ENCODE measurements at places on chromosomes 12 and 14.
A peak's percentile ranks its signal among the peaks of the same experiment; 100 is the strongest.

GRCh38 chr14:19771895-19772430, 1.3 kb upstream of the OR4M1 start:
- no peak for DNase-seq

GRCh38 chr12:122371475-122372045, 50.9 kb downstream of the CLIP1 start:
- no peak for DNase-seq

DNA sequence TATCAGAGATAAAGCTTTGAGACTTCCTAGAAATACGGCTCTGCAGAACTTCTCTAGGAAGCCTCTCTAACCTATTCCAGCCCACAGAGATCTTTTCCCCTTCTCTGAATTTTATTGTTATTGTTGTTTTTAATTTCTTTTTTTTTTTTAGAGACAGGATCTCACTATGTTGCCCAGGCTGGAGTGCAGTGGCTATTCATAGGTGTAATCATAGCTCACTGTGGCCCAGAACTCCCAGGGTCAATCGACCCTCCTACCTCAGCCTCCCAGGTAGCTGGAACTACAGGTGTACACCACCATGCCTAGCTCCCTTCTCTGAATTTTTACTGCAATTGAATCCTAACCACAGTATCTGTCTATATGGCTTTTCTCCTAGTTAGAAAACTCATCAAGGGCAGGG, 19.6 kb downstream of the SLC7A8 start:
- no peak for DNase-seq

DNA sequence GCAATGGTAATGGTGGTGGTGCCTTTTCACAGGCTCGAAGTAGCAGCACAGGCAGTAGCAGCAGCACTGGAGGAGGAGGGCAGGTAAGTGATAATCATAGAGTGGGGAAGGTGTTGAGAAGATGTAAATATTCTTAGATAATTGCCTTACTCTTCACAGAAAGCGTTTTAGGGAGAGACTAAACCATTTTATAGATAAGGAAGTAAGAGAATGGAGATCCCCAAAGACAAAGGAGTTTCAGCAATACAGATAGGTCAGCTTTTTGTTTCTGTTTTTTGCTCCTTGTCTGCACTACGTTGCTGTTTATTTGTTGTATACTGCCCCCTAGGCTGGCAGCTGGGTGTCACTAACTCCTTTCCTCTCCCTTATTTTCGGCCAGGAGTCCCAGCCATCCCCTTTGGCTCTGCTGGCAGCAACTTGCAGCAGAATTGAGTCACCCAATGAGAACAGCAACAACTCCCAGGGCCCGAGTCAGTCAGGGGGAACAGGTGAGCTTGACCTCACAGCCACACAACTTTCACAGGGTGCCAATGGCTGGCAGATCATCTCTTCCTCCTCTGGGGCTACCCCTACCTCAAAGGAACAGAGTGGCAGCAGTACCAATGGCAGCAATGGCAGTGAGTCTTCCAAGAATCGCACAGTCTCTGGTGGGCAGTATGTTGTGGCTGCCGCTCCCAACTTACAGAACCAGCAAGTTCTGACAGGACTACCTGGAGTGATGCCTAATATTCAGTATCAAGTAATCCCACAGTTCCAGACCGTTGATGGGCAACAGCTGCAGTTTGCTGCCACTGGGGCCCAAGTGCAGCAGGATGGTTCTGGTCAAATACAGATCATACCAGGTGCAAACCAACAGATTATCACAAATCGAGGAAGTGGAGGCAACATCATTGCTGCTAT, 2.0 kb downstream of the SP1 start:
- peak; percentile 77 for DNase-seq

DNA sequence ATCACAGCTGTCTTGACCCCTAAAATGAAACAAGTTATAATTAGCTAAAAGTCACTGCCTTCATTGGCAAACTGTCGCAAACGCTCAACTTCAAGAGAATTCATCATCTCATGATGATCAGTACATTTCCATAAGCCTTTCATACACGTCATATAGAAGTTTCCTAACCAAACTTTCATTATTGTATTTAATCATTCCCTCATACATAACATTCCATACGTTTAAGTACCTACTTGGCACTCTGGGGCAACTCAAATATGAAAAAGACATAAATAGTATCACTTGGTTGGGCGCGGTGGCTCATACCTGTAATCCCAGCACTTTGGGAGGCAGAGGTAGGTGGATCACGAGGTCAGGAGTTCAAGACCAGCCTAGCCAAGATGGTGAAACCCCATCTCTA, 12.4 kb upstream of the PPP2R5E start:
- no peak for DNase-seq

DNA sequence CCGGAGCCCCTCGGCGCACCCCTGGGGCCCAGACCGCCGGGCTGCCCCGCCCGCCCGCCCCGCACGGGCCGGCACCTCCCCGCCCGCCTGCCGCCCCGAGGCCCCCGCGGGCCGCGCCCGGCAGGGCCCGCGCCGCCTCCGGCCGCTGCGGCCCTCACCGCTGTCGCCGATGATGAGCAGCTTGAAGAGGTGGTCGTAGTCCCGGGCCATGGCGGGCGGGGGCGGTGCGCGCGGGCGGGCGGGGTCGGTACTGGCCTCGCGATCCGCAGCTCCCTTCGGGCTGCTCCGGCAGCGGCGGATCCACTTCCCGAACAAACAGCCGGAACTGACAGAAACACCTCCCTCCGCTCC, at the start of gene RAB35:
RAB35 (minus strand) TSS at position 313 of the 351 bp plus-strand sequence; CDS start at position 210, 103 bp downstream.
- no peak for DNase-seq

GRCh38 chr14:72631401-72631800, 262.5 kb downstream of the DPF3 start:
- no peak for DNase-seq

GRCh38 chr12:122732170-122732569, 1.5 kb upstream of the HCAR1 start:
- no peak for DNase-seq

DNA sequence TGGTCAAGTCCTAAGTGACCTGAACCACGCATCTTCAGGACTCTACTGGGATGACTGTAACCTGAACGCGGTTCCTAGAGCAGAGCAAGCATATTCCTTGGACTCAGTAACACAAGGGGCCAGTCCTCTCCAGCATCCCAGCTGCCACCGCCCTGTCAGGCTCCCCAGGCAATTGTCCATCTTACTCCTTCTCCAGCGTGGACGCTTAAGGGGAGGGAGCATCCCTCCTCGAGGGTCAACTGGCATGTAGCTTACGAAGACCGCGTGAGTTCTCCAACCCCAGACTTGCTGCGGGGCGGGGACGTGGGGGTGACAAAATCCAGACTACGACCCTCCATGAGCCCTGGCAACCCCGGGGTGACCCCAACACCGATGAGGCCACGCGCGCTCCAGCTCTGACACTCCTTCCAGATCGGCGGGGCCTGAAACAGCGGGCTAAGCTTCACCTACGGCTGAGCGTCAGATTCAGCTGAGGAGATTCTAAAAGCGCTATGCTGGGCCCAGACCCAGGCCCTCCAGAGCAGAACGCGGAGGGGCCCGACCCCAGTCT, 846 bp upstream of the MTHFD1 start:
- DNase-seq = no peak

- DNase-seq = no peak
These were observed 211.0 kb downstream of the SSPN start for GRCh38 chr12:26406391-26406790.

- DNase-seq = no peak
These were observed 1.4 kb downstream of the SERPINA11 start for GRCh38 chr14:94451091-94451771.

DNA sequence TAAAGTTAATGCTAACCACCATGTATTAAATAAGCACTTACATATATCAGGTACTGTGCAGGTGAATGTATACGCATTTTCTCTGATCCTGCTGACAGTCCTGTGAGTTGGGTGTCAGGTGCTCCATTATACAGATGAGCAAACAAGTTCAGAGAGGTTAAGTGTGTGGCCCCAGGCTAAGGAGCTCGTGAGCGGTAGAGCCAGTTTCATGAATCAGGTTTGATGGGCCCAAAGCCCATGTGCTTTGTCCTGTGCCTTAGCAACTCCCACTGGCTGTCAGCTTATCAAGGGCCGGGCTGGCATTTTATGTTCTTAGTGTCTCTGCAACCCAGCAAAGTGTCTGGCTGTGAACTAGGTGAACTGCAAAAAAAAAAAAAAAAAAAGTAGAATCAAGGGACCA, 701.2 kb upstream of the TBX3 start:
- no peak for DNase-seq

DNA sequence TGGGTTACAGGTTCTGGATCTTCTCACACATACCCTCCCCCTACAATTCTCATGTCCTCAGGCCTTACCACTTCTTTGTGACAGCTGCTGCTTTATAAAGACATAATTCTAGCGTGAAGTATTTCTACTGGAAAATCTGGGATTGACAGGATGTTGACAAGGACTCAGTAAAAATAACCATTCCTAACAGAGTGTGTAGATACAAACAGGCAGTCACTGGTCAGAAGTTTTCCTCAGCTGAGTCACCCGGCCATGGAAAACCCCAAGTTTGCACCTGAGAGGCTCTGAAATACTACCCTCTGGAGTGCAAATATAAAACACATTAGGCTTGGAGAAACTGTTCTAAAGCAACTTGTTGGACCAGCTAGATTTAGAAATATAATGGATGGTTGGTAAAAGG, 54.4 kb downstream of the SPPL3 start:
- DNase-seq = peak; percentile 25

- no peak for DNase-seq
These were observed 380.1 kb downstream of the ZFP36L1 start for GRCh38 chr14:68412505-68413465.

- DNase-seq = no peak
These were observed 13.6 kb downstream of the POLE start for GRCh38 chr12:132673288-132674179.

- no peak for DNase-seq
These were observed 267.2 kb upstream of the BTG1 start for GRCh38 chr12:92412856-92413255.

DNA sequence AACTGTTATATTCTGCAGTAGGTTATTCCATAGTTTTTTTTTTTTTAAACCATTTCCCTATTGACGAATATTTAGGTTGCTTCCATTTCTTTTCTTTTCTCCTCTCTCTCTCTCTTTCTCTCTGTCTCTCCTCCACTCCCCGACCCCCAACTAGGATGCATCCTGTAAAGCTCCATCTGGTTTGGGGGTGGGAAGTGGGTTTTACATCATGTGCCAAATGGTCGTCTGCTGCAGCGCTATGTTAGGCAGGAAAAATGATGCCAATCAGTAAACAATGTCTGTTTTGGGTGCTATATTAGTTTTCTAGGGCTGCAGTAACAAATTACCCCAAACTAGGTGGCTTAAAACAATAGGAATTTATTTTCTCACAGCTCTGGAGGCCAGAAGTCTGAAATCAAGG, 465.0 kb downstream of the AACS start:
- no peak for DNase-seq

Measured in body of pancreas (tissue), 4 donors.